Dermis microvascular lymphatic vessel endothelial cell (primary cell): ENCODE measurements at places on chromosomes 5 and 9. TPM values are rescaled to one million over a fixed set of nuclear protein-coding genes. Genes with fewer than 3 reads are reported as not detected.

- DNase-seq: no peak
Measured at GRCh38 chr9:37925786-37926736, 22.1 kb upstream of the SLC25A51 start.

- no peak for DNase-seq
Measured at GRCh38 chr9:109981091-109981490, 201.1 kb downstream of the PALM2AKAP2 start.

- no peak for DNase-seq
Measured at GRCh38 chr9:108836319-108836718, 19.5 kb downstream of the ACTL7B start.

- DNase-seq: no peak
Measured at GRCh38 chr9:95876138-95876444, 600 bp downstream of the ERCC6L2 start.

DNA sequence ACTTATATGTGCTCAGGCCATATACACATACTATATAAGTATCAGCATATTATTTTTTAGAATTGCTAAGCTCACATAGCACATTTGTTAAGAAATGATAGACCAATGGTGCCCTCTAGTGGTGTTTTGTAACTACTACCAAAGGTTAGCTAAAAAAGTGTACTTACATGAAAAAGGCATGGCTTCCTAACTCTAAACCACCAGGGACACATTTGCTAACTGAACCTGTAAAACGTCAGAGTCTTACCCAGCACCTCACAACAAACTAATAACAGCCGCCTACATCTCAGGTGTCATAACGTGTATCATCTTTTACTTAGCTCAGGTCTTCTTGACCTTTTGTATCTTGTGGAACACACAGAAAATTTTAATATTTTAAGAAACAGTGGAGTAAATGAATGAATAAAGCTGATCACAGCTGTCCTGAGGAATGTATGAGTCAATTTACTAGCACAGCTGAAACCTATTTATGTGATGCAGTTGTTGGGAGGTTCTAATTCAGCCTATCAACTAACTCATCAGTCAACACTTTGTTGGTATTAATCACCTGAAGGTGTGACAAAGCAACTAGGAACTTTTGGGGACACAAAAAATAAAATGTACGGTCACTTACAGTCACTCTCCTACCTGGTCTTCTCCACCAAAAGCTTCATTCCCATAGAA lies 72.9 kb downstream of the BAAT start:
- peak; percentile 80 for DNase-seq

- DNase-seq: no peak
Measured at GRCh38 chr9:114945616-114946412, 15.4 kb upstream of the TNFSF8 start.

DNA sequence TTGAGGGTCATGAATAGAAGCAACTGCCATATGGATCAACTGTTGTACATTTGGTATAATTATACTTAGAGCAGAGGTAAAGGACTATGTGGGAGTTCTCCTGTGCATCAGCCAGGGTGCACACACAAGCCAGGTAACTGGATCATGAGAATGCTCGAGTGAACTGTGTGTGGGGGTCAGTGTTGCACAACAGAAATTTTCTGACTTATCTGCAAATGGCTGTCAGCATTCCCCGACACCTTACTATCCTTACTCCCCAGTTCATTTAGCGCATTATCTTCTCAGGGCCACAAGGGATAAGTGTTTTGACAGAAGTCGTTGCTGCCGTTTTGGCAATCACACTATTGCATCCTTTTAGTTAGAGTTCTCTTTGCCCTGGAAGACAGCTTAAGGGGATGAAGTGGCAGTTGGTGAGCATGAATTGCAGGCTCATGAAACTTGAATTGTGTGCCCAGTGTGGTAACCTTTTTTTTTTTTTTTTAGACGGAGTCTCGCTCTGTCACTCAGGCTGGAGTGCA lies 1.7 kb downstream of the CANX start:
- no peak for DNase-seq

- peak; percentile 50 for DNase-seq
Measured at GRCh38 chr5:141878186-141878710, at the start of gene PCDH1. PCDH1 (minus strand) TSS chr5:141878410; CDS start chr5:141878262, 148 bp downstream.

Gene COX7C
- total RNA-seq: 193 and 215 TPM in 2 replicates

Gene SLC4A9
- not detected in 2 replicates for total RNA-seq

Gene CRHBP
- total RNA-seq: 0.25 TPM in 1 of 2 replicates, not detected in the other
